ENCODE measurements at places on chromosomes 4 and X.

DNA sequence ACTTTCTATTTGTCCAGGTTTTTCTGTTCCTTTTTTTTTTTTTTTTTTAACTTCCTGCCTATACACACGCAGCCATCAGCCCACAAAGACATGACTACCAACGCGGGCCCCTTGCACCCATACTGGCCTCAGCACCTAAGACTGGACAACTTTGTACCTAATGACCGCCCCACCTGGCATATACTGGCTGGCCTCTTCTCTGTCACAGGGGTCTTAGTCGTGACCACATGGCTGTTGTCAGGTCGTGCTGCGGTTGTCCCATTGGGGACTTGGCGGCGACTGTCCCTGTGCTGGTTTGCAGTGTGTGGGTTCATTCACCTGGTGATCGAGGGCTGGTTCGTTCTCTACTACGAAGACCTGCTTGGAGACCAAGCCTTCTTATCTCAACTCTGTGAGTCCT lies 2.1 kb downstream of the EBP start:
- no peak for DNase-seq

DNA sequence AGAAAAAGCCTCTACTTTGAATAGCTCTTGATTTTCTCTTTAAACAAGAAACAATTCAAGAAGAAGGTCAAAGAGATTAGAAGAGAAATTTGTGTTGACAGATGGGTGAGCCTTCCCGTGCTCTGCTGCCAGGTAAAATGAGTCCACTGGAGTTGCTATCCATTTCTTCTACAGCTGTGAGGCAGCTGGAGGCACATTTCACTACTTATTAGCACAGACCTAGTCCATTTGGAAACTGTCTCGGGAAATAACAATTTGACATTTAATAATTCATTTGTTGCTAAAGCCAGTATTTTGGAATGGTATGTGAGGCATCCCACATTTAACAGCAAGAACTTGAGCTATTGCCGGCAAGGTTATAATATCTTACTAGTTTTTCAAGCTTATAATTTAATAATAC lies 396.8 kb upstream of the GRIA3 start:
- DNase-seq, result no peak

GRCh38 chr4:168817370-168817769 lies 192.7 kb downstream of the CBR4 start:
- no peak for DNase-seq

DNA sequence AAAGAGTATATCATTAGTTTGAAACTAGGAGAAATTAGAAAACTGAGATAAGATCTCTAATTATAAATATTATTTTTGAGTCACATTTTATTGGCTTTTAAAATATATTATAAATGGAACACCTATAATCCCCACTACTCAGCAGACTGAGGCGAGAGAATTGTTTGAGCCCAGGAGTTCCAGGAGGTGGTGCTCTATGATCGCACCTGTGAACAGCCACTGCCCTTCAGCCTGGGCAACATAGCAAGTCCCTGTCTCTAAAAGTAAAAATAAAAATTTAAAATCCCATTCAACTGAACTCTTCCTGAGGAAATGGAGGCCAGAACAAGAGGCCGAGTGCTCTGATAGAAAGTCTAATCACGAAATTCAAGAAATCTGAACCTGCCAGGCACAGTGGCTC lies 6.3 kb upstream of the C4orf36 start:
- DNase-seq, result no peak

GRCh38 chr4:33722800-33723516 lies 2521.4 kb downstream of the ARAP2 start:
- no peak for DNase-seq

Data from right cardiac atrium (tissue), 5 donors.